Smooth muscle cell of the brain vasculature (primary cell): ENCODE measurements at places on chromosomes 3 and 15.
A peak's percentile ranks its signal among the peaks of the same experiment; 100 is the strongest.

- no peak for DNase-seq
These were observed 2.4 kb upstream of the ADAMTSL3 start for GRCh38 chr15:83651541-83651940.

DNA sequence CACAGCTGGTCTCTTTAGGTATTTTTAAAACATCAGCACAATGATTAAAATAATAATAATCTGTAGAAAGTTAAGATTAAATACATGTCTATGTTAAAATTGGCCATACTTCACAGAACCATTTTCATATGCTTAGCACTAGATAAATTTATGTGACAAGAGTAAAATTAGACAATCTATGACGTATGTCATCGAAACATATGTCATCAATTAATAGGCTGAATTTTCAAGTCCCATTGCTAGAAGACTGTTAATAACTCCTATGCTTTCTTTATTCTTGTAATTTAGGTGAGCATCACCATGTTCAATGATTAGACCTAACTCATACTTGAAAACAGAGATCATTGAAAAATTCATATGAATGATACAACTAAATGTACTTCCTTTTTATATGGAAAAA lies 593.3 kb upstream of the KCNMB2 start:
- DNase-seq = no peak

- DNase-seq = no peak
These were observed 35.4 kb upstream of the ATG7 start for GRCh38 chr3:11236588-11237461.

DNA sequence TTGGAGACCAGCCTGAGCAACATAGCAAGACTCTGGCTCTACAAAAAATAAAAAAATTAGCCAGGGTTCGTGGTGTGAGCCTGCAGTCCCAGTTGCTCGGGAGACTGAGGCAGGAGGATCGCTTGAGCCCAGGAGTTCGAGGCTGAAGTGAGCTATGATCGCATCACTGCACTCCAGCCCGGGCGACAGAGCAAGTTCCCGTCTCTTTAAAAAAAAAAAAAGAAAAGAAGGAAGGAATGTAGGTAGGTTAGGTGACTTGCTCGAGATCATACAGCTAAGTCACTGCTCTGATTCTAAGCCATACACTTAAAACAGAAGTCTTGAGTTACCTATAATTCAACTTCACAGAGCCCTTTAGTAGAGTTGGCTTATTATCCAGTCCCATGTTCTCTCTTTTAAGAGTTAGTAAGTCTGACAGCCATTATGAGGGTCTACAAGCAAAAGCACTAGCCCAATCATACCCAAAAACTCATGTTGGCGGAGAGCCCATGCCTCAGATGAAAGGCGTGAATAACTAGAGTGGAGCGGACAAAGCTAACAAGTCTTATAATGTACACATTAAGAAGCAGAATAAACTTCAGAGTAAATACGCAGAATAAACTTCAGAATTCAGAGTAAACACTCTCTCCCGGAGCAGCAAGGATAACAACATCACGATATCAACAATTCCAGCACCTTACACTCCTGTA lies 768 bp downstream of the AAGAB start:
- no peak for DNase-seq

GRCh38 chr3:172606021-172606420 lies 82.8 kb upstream of the TNFSF10 start:
- DNase-seq = no peak

DNA sequence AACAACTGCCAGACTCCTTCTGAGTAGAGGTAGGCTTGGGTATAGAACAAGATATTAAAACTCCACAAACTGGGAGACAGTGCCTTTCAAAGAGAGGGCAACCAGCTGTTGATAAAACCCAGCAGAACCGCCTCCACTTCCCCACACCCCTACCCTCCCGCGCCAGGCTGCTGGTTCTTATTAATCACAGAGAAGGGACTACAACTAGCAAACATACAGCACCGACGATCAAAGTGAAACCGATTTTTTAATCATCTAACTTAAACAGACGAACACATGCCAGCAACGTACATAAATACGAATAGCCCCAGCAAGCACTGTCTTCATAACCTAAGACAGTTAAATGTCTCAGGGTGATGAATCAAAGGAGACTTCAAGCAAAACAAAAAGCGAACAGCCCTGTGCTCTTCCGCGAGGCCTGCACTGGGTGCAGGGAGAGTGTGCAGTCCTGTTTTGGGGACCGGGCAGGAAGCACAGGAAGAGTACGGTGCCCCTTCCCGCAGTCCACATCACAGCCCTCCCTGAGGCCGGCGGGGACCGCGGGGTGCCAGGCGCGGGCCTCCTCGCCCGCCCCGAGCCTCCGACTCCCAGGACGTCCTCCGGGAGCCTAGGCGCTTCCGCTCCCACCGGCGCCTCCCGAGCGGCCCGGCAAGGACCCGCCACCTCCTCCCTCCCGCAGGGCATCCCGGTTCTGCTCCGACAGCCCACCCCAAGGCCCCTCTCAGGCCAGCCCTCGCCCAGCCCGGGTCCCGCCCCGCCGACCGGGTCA lies 75.1 kb upstream of the VGLL4 start:
- DNase-seq = peak; percentile 18

DNA sequence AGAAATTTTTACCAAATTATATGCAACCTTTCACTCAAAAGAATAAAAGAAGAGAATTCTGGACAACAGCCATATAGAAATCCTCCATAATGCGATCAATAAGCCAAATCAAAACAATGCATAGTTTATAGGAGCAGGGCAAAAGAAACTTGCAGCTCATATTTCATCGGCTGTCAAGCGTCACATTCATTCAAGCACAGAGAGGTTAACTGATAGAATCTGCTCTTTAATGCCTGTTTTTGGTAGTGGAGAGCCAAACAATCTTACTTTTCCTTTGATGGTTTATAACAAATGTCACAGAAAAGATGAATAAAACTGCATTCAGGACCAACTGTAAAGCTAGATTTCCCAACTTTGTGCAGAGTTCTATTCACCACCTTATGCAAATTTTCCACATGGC lies 35.4 kb downstream of the PRTG start:
- DNase-seq = no peak

DNA sequence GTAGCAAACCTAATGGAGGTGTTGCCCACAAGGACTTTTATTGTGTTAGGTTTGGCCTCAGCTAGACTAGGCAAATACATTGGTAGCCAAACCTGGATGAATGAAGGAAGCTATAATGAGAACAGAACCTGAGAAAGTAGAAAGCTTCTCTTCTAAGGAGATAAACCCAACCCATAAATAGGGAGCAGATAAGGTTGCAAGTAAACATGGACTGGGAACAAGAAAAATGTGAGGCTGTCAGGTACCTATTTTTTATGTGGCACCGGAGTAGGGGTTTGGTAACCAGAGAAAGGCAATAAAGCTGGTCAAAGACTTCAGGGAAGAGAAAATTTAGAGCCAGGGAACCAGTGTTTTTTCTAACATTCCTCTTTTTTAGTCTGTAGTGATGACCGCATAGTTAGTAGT lies 25.0 kb downstream of the ZNF654 start:
- DNase-seq = no peak

- DNase-seq = no peak
These were observed 204.8 kb upstream of the IGF1R start for GRCh38 chr15:98443526-98443925.

- no peak for DNase-seq
These were observed 18.9 kb upstream of the GREM1 start for GRCh38 chr15:32698773-32699390.

- no peak for DNase-seq
These were observed 72.3 kb downstream of the SLCO3A1 start for GRCh38 chr15:91925794-91926193.
